ENCODE measurements at places on chromosomes 2 and 18.
A peak's percentile ranks its signal among the peaks of the same experiment; 100 is the strongest.

DNA sequence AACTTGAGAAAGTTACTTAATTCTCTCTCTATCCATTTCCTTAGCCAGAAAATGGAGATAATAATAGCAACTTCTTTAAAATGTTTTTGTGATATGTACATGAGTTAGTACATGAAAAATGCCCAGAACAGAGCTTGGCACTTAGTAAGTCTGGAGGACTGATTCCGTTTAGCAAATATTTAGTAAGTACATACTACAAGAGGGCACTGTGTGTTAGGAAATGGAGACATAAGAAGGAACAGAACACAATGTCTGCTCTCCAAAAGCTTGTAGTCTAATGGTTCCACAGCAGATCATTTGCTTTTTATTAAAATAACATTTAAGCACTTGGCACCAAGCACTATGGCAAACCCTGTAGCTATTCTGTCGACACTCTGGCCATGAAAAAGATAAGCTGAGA is 47.5 kb upstream of the CDH20 start:
- H3K4me3 ChIP-seq, result no peak overlapping the region
- no peaks in the 10 kb centered on the region for H3K27me3 ChIP-seq
- DNase-seq, result no peak
- no peaks in the 10 kb centered on the region for H3K36me3 ChIP-seq
- no peak overlapping the region for H3K27ac ChIP-seq

DNA sequence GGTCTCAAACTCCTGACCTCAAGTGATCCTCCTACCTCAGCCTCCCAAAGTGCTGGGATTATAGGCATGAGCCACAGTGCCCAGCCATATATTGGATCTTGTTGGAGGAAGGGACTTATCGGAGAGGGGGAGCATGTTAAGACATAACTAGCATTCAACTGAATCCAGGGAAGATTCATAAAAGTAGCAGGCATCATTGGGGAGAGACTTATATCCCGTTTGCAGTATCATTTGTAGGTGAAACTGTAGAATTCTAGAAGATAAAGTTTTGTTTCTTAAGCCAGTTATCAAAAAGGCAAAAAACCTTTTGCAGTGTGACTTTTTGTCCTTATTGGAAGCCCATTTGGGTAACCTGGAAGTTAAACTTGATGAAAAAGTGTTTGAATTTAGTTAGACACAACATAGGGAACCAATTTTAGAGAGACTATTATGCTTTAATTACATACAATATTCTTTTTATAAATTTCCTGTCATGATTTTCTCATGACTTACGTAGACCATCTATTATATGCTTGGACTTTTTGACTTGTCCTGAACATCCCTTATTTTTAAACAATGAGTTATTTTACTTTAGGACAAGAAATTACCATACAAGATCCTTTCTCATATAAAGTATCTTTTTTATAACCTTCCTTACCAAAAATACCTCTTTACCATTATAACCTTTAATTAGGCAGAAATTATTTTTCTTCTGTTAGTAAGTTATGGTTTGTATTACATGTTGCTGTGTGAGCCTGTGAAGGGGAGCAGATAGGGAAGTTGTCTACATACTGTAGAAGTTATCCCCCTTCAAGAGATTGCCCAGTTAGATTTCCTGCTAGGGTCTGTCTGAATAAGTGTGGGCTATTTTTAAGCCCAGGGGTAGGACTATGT is 20.3 kb downstream of the RAB3GAP1 start:
- H3K4me1 ChIP-seq, result no peaks in the 10 kb centered on the region
- H3K4me3 ChIP-seq, result no peak overlapping the region
- no peaks in the 10 kb centered on the region for H3K27me3 ChIP-seq
- no peak for DNase-seq
- H3K27ac ChIP-seq, result no peak overlapping the region
- H3K36me3 ChIP-seq, result no peaks in the 10 kb centered on the region

- no peaks in the 10 kb centered on the region for H3K36me3 ChIP-seq
- no peak overlapping the region for H3K27ac ChIP-seq
- H3K27me3 ChIP-seq, result no peaks in the 10 kb centered on the region
- DNase-seq, result no peak
- no peak overlapping the region for H3K4me3 ChIP-seq
- H3K4me1 ChIP-seq, result no peaks in the 10 kb centered on the region
Observed at GRCh38 chr2:147659051-147659450, 185.8 kb upstream of the ACVR2A start.

DNA sequence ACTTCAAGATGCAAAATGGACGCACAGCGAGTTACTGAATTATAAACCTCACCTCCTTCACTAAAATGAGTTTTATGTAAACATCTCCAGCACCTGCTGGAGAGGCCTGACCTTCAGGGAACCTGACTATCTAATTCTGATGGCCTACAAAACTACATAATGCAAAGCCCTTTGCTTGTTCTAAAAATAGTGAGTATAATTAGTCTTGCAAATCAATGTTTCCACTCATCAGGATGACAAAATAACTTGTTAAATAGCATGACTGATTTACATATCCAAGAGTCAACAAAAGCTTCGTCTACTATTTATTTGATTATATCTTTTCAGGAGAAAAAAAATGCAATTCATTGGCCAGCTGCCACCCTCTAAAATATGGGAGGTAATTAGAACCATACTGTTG is 326.3 kb upstream of the MC4R start:
- H3K27ac ChIP-seq, result no peak overlapping the region
- H3K27me3 ChIP-seq, result no peaks in the 10 kb centered on the region
- H3K36me3 ChIP-seq, result no peaks in the 10 kb centered on the region
- H3K4me1 ChIP-seq, result no peaks in the 10 kb centered on the region
- no peak overlapping the region for H3K4me3 ChIP-seq

GRCh38 chr2:46775722-46776121 is 139.9 kb downstream of the MCFD2 start:
- no peaks in the 10 kb centered on the region for H3K4me1 ChIP-seq
- no peaks in the 10 kb centered on the region for H3K36me3 ChIP-seq
- no peaks in the 10 kb centered on the region for H3K27me3 ChIP-seq
- H3K27ac ChIP-seq, result no peak overlapping the region
- DNase-seq, result no peak
- H3K4me3 ChIP-seq, result no peak overlapping the region

GRCh38 chr2:191748059-191748461 is 70.1 kb downstream of the NABP1 start:
- H3K27ac ChIP-seq, result no peak overlapping the region
- H3K4me1 ChIP-seq, result no peaks in the 10 kb centered on the region
- H3K4me3 ChIP-seq, result no peak overlapping the region

DNA sequence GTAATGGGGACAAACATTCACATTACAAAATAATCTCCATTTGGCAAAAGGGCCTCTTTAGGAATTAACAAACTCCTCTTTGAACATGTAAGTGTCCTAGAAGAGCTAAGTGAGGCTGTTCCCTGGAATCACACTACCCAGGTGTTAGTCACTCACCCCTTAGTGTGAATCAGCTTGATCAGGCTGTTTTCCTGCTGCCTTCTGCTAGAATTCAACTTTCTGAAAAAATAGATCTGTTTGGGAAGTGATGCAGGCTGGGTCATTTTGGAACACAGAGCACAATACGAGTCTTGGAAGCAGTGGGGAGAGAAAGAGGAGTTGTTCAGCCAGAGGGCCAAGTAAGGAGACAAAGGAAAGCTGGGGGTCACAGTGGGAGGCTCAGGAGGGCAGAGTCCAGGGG is 40.0 kb downstream of the TTC32 start:
- H3K4me1 ChIP-seq, result no peaks in the 10 kb centered on the region
- H3K27me3 ChIP-seq, result no peaks in the 10 kb centered on the region
- H3K4me3 ChIP-seq, result no peak overlapping the region

DNA sequence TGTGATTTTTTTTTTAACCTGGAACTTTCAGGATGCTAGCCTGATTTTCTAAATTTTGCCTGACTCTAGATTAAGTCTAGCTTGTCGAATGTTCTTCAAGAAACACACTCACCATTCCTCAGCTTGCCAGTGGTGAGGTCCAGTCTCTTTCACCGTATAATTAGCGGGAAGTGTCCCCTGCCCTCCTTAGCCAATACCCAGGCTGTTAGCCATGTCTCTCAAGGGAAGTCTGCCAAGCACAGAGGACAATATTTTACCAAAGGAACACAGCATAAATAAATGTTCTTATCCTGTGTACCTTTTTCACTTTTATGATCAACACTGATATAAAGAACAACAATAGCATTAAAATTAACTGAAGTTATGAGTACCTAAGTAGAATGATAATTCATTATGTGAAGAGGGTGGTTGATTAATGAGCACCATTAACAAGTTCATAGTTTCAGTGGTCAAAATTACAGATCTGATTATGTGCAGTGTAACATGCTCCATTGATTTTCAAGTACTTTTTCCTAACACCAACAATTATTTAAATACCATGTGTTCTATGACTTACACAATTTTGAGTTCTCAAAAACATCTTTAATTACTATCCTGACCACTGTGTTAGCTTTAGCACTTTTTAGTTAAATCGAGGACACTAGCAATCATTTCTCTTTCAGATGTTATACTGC is 445.8 kb upstream of the RAB12 start:
- H3K36me3 ChIP-seq, result no peaks in the 10 kb centered on the region
- no peak overlapping the region for H3K4me3 ChIP-seq
- no peaks in the 10 kb centered on the region for H3K4me1 ChIP-seq
- DNase-seq, result no peak
- H3K27ac ChIP-seq, result no peak overlapping the region

DNA sequence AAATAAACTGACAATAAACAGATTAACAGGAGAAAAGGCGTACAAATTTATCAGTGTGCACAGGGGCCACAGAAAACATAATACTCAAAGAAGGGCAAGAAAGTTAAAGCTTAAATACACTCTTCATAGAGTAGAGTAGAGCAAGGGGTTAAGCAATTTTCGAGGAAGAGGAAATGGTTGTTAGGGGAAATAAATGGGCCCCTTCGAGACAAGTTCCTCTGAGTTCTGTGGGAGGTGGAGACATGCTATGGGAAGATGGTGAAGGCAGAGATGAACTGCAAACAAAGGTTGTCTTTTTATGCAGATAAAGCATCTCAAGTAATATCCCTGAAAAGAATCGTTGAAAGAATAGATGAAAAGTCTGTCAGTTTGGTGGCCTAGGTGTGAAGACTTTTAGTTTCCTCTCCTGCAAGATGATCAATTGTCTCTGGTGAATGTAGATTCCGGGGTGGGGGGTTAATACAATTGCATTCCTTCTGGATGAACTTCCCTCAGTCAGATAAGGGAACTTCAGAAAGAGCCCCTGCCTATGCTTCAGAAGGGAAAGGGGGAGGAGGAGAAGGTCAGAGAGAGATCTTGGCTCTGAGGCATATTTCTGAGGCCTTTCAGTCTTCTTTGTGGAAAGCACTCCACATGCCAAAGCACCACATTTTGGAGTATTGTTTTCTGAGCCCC is 127.0 kb downstream of the METTL4 start:
- H3K27me3 ChIP-seq, result no peaks in the 10 kb centered on the region
- no peak for DNase-seq
- no peaks in the 10 kb centered on the region for H3K36me3 ChIP-seq
- no peak overlapping the region for H3K27ac ChIP-seq
- H3K4me3 ChIP-seq, result no peak overlapping the region

- no peaks in the 10 kb centered on the region for H3K36me3 ChIP-seq
- H3K27ac ChIP-seq, result no peak within 1 kb of the TSS
- peaks cover 30% of the 10 kb centered on the region for H3K27me3 ChIP-seq
- no peaks in the 10 kb centered on the region for H3K4me1 ChIP-seq
- H3K4me3 ChIP-seq, result peak within 1 kb of the TSS; percentile 46
- DNase-seq, result no peak
Observed at GRCh38 chr2:127675331-127676261, at the start of gene LIMS2. Gene LIMS2 (minus strand): TSS chr2:127675530. CDS start chr2:127675024, 506 bp downstream.

- DNase-seq, result no peak
- H3K27me3 ChIP-seq, result no peaks in the 10 kb centered on the region
- H3K4me1 ChIP-seq, result no peaks in the 10 kb centered on the region
- no peaks in the 10 kb centered on the region for H3K36me3 ChIP-seq
Observed at GRCh38 chr18:68102117-68102516, 585.6 kb upstream of the DSEL start.

DNA sequence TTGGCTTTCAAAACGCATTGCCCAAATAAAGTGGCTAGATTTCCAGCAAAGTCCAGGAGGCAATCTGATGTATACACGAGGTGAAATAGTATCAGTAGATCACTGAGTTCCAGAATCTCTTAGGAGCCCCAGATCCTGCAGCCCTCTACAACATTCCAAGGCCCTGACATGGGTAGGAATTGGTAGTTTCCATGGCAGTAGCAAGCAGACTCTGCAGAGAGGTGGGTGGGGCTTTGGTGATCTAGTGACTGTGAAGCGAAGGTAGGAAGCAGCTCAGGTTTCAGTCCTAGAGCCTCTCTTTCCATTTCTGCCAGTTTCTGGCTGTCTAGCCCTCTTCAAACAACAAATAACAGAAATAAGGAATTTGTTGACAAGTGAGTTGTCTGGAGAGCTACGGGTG is 13.8 kb upstream of the SGPP2 start:
- no peaks in the 10 kb centered on the region for H3K4me1 ChIP-seq
- no peak overlapping the region for H3K27ac ChIP-seq
- no peak overlapping the region for H3K4me3 ChIP-seq
- no peaks in the 10 kb centered on the region for H3K36me3 ChIP-seq
- no peak for DNase-seq

DNA sequence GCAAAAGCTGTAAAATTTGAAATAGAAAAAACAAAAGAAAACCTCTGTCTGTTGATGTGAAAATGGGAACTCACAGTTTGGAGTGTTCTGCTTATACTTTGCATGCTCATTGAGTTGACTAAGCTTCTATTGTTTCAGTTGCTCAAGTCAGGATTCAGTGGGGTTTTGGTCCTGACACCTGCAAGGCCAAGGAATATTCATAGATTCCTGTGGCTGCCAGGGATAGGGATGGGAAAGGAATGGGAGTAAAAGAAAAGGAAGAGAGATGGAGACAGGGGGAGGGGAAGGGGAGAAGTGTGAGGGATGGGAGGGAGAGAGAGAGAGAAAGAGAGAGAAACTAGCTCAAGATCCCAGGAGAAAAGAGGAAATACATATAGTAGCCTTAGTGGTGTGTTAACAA is 1.3 kb downstream of the CPS1 start:
- H3K4me3 ChIP-seq, result no peak overlapping the region
- H3K4me1 ChIP-seq, result peaks cover 4% of the 10 kb centered on the region

DNA sequence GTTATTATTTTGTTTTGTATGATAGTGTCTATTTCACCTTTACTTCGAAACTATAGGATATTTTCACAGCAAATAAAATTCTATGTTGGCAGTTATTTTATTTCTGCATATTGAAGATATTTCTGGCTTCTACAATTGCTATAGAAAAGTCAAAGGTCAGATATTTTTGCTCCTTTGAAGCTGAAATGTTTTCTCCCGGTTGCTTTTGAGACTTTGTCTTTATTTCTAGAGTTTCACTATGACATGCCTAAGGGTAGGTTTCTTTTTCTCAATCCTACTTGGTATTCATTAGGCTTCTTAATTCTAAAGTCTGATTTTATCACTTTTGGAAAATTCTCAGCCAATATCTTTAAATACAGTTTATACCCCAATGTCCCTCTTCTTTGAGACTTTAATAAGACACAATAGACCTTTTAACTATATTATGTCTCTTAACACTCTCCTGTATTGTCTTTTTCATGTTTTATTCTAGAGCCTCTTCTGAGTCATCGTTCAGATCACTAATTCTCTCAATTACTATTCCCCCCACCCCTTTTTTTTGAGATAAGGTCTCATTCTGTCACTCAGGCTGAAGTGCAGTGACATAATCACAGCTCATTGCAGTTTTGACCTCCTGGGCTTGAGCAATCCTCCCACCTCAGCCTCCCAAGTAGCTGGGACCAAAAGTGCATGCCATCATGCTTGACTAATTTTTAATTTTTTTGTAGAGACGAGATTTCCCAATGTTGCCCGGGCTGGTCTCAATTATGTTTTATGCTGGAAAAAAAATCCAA is 50.5 kb downstream of the USP37 start:
- DNase-seq, result no peak
- H3K4me3 ChIP-seq, result no peak overlapping the region
- H3K36me3 ChIP-seq, result no peaks in the 10 kb centered on the region
- H3K27ac ChIP-seq, result no peak overlapping the region
- no peaks in the 10 kb centered on the region for H3K27me3 ChIP-seq
- H3K4me1 ChIP-seq, result no peaks in the 10 kb centered on the region

- peaks cover 35% of the 10 kb centered on the region for H3K36me3 ChIP-seq
- H3K4me3 ChIP-seq, result no peak overlapping the region
- H3K27ac ChIP-seq, result no peak overlapping the region
Observed at GRCh38 chr2:73239776-73240175, 5.7 kb downstream of the CCT7 start.

Data from H1 (cell line).